A549 treated with Mapracorat at 1 μM for 4 hours (cell line): ENCODE measurements at places on chromosomes 11 and 22. TPM values are rescaled to one million over a fixed set of nuclear protein-coding genes. Genes with fewer than 3 reads are reported as not detected.

MOGAT2 gene
- not detected in 5 replicates for total RNA-seq

OVOL1 gene
- total RNA-seq: 0.07 to 0.08 TPM in 2 of 5 replicates, not detected in the others

C22orf42 gene
- total RNA-seq: not detected in 5 replicates

LIF gene
- 20.1 to 35.3 TPM (median 30.0 TPM) in 5 replicates for total RNA-seq

PKNOX2 gene
- total RNA-seq: 0.11 TPM in 1 of 5 replicates, not detected in the others
